ENCODE measurements at places on chromosomes 1 and 21. TPM values are rescaled to one million over a fixed set of nuclear protein-coding genes. Genes with fewer than 3 reads are reported as not detected.
A peak's percentile ranks its signal among the peaks of the same experiment; 100 is the strongest.

DNA sequence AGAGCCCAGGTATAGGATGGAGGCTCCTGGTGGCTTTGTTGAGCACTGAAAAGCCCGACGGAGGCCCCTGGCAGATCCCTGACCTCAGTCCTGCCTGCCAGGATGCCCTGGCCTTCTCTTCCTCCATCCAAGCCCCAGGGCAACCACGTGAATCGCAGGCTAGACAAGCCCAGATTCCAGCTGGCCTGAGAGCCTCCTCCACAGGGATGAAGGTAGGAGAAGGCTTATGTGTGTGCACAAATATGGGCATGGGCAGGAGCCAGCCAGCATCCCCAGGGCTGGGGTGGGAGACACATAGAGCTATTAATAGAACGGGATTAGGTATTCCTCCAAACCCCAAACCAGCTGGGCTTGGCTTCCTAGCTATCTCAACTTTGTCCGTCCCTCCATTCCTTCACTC is 4.0 kb upstream of the EXTL1 start:
- DNase-seq, result peak; percentile 8

DNA sequence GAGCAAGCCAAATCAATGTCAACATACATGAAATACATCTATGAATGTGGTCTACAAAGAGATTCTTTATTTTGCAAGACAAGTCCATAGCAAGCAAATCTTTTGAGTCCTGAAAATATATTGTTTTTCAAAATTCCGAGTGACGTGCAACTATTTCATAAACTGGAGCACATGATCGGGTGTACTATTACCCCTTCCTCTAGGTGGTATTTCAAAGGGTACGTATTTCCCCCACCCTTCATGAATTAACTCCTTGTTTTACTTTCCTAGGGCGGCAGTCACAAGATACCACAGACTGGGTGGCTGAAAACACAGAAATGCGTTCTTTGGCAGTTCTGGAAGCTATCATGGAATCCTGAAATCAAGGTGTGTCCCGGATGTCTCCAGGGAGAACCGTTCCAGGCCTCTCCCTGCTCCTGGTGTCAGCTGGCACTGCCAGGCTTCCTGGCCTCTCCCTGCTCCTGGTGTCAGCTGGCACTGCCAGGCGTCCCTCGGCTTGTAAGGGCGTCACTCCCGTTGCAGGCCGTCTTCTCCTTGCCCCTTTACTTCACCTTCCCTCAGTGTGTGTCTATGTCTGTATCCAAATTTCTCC is 55.3 kb downstream of the RIPK4 start:
- no peak for DNase-seq

GRCh38 chr1:8554956-8555534 is 237.1 kb downstream of the SLC45A1 start:
- DNase-seq, result no peak

DNA sequence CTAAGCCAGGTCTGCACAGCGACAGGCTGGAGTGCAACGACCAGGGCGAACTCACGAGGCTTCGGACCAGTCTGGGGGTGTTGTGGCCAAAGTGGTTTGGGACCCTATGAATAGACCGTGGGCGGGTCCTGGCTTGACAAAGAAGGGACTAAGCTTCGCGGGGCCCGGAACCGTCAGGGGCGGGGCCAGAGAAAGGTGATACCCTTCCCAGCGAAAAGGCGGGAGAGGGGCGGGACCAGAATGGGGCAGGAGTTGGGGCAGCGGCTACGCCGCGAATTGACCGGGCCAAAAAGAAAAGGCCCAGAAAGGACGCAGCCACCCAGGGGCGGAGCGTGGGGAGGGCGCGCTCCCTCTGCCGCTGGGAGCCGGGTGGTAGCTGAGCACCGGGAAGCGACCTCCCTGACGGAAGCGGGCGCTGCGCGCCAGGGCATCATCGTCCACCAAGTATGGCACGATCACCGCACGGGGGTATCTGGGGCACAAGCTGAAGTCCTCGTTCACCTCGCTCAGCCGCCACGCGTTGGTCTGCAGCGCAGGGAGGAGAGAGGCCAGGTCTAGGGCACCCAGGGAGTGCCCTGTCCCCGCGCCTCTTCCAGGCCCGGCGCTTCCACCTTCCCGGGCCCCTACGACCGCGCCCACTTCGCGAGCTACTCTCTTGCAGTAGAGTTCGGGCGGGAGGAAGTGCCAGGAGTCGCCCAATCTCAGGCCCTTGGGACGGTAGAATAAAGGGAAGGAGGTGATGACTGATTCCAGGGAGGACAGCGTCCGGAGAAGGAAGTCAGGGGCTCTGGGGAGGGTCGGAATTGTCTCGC is 6.7 kb upstream of the FAM167B start:
- DNase-seq, result peak; percentile 97

GRCh38 chr1:118711356-118711755 is 276.8 kb downstream of the TBX15 start:
- no peak for DNase-seq

DNA sequence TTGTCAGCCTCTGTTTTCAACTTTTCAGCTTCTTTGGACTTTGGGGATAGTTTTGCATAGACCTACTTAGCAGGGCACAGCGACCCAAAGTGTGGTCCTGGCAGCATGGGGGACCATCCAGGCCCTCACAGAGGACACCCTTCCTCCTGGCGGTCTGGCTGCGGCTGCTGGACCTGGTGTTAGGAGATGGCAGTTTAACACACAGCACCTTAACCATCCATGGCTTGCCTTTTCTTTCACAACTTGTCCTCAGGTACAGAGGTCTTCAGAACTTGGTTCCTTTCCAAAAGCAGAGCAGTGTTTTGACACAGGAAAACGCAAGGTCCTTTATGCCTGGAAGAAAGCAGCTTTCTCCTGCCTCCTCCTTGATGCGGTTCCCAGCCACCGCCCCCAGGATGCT is 68.1 kb downstream of the RHOU start:
- DNase-seq, result no peak

DNA sequence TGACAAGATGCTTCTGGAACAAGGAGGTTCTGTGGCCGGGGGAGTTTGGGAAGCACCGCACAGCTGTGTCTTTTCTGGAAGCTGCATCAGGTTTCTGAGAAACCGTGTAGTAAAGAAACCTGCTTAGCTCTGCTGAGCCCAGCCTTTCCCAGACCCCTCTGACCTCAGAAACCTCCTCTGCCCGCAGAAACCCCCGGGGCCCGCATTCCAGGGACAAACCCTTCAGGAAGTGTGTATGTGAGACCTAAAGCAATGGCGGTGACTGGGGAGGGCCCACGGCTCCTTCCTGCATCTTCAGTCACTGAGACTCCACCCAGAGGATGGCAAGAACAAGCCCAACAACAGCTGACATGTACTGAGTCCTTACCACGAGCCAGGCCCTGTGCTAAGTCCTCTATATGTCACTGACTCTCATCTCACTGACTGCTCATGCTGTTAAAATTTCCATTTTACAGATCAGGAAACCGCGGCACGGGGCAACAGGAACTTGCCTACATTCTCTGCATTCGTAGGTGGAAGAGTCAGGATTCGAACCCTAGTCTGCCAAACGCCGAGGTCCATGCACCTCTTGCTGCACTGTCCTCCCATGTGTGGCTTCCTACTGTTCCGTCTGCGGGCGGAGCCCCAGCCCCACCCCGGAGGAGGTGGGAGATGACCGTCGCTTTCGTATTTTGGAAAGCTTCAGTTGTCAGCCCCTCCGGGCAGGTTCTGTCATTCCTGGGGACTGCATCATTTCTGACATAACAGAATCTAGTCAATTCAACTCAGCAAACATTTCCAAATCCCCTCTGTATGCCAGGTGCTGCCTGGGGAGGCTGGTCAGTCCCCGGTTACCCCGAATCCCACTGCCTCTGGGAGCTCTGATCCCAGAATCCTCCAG is 73.3 kb upstream of the KLHDC7A start:
- DNase-seq, result no peak

GRCh38 chr1:89147678-89148658 is 22.1 kb upstream of the GBP2 start:
- no peak for DNase-seq

DNA sequence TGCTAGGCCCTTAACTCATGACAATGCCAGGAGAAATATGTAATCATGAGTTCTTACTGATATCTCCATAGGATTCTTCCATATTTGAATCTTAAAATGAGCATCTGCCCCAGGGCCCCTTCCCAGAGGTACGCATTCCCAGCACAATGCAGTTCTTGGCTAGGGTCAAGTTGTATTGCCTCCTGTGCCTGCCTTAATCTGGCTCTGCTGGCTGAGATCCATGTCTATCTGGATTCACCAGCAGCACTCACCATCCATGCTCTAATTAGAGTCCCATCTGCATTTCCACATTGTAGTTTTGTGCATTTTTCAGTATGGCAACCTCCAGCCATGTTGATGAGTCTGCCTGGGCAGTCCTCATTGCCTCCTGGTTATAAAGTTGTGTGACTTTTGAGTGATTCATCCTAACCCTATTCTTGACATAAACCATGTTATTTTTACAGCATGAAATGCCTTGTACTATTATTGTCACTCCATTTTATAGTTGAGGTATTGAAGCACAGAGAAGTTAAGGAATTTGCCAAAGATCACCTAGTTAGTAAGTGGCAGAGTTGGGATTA is 55.9 kb downstream of the CAMSAP2 start:
- no peak for DNase-seq

DNA sequence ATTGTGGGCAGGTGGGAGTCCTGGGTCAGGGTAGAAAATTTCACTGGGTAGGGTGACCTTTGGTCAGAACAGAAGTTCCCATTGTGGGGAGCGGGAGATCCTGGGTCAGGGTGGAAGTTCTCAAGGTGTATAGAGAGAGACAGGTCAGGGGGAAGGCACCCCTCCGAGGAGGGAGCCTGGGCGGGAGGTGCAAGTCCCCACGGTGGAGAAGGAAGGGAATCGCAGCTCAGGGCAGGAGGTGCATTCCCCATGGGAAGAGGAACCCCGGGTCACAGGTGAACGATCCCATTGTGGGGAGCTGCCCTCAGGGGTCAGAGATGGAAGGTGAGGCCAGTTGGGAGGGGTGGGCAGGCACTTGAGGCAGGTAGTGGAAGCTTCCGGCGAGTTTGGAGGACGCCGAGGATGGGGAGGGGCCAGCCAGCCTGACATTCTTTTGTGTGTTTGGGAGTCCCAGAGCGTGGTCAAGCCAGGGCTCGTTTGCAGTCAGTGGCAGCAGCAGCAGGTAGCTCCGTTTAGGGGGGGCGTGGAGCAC is 637 bp downstream of the LYPLA2 start:
- peak; percentile 82 for DNase-seq

Gene DYNLT5
- 0.86 TPM for total RNA-seq

Gene A3GALT2
- not detected for total RNA-seq

Gene CFAP74
- total RNA-seq, result 0.28 TPM

Data from H9 (cell line).